NCI-H1930 (cell line): ENCODE measurements at places on chromosomes 1 and 21.

GRCh38 chr1:27770293-27770830 is 2.7 kb upstream of the STX12 start:
- no peak for DNase-seq

- no peak for DNase-seq
These were observed 19.0 kb upstream of the MGST3 start for GRCh38 chr1:165612062-165612461.

DNA sequence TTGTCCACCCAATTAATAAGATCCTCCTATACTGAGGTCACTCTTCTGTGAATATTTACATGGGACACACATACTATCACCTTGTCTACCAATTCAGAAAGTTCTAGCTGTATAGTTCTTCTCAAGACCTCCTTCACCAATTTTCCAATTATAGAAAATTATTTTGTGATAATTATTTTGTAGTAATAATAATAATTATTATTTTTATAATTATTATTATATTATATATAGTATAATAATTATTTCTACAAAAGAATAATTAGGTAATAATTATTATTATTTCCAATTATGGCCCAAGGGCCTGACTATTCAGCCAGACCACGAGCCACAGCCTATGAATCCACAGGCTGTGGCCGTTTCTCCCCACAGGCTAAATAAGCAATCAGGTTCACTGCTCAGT is 164.1 kb upstream of the IGSF21 start:
- DNase-seq = no peak

DNA sequence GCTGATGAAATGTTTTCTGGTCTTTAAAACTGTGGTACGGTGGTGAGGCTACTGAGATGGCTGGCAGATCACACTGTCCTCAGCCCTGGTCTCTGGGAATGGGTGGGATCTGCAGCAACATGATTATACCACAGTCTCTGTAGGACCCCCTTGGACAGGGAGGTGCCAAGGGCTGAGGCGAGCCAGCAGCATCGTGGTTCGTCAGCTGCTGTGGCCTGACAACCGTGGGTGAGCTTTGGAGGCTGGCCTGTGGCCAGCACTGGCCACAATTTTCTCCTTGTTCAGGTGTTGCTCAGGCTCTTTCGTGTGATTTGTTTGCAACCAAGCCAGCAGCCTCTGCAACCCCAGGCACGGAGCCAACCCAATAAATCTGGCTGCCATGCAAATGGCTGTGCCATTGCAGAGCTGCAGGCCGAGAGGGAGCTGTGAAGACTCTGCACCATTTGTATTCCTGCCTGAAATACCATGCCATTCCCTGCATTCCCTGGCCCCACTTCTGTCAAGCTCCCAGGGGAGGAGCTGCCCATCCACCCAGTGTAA is 70.9 kb downstream of the PCP4 start:
- no peak for DNase-seq

- no peak for DNase-seq
These were observed 453.2 kb downstream of the PTPRU start for GRCh38 chr1:29689372-29690030.

DNA sequence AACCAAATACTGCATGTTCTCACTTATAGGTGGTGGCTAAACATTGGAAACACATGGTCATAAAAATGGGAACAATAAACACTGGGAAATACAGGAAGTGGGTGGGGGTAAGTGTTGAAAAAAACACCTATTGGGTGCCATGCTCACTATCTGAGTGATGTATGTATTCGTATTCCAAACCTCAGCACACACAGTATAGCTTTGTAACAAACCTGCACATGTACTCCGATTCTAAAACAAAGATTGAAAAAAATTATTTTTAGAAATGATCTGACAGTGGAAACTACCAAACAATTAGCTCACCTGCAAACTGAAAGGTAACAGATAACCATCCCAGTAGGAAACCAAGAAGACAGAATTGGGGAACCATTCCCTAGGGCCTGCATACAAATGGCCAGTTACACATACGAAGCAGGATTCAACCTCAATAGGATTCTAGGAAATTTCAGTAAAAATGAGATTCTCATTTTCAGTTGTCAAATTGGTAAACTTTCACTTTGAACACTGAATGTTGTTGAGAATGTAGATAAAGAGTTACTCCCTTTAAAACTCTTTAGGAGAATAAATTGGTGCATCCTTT is 88.1 kb upstream of the LRRC8D start:
- no peak for DNase-seq

DNA sequence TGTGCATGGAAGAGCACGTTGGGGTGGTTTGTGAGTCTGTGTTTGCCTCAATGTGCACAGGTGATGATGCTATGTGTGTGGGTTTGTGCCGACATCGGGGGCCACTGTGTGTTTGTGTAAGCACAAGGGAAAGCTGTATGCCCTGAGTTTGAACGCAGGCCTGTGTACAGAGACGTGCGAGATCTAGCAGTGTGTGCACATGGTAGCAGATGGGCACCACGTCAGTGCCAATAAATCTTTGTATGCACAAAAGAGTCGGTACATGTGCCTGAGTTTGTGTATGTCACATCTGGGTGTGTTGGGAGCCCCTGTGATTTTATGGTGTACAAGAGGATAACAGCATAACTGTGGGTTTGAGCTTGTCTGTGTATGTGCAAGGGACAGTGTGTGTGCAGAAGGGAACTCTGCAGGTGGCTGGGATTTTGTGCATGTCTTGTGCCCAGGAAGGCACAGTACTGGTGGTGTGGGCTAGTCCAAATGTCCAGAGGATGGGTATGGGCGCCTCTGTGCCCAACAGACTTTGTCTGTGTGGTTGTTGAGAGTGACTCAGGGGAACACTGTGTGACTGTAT is 32.0 kb upstream of the WASF2 start:
- DNase-seq = no peak
